ENCODE measurements at places on chromosomes 5 and 9.

- DNase-seq: no peak
Measured at GRCh38 chr5:119105971-119106370, 35.1 kb downstream of the DMXL1 start.

GRCh38 chr5:64789457-64789856 is 20.7 kb downstream of the CWC27 start:
- DNase-seq: no peak

GRCh38 chr5:84869675-84870074 is 485.0 kb upstream of the EDIL3 start:
- DNase-seq: no peak

DNA sequence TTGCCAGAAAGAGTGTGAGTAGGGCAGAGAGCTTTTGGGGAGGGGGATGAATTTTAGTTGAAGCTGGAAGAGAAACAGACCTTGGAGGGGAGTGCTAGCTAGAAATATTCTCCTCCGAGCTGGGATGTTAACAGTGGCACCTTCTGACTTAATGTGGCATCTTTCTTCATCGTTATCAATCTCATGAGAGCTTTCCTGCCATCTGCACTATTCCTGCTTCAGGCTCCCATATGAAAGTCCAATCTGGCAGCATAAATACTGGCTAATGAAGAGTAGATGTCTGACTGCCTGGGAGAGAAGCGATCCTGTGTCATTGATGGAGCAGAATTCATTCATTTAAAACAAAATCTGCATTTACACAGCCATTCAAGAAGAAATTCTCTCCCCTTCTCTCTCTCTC is 284.5 kb downstream of the TMEM38B start:
- DNase-seq: no peak

GRCh38 chr9:102049586-102050246 is 311.3 kb upstream of the GRIN3A start:
- no peak for DNase-seq

DNA sequence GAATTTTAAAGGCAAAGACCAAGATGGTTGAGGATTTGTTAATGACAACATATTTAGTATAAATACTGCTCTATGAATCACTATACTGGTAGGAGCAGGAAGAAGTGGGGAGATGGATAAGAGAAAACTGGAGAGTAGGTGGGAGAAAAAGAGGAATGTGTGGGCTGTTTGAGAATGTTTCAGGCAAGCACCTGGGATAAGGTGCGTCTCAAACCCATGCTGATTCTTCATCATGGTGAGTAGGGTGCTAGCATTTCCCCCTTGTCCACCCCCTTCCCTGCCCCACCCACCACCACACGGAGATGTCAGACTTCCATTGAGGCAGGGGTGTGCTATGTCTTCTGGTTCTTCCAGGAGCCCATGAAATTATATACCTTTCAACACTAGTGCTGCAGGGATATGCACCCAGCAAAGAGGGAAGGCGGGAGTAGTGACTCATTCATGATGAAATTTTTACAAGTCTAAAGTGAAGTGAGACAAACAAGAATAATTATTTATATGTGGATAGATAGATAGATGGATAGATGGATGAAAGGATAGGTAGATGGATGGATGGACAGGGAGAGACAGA is 54.3 kb downstream of the MTX3 start:
- no peak for DNase-seq

GRCh38 chr5:84028093-84028492 is 307.4 kb upstream of the HAPLN1 start:
- no peak for DNase-seq

DNA sequence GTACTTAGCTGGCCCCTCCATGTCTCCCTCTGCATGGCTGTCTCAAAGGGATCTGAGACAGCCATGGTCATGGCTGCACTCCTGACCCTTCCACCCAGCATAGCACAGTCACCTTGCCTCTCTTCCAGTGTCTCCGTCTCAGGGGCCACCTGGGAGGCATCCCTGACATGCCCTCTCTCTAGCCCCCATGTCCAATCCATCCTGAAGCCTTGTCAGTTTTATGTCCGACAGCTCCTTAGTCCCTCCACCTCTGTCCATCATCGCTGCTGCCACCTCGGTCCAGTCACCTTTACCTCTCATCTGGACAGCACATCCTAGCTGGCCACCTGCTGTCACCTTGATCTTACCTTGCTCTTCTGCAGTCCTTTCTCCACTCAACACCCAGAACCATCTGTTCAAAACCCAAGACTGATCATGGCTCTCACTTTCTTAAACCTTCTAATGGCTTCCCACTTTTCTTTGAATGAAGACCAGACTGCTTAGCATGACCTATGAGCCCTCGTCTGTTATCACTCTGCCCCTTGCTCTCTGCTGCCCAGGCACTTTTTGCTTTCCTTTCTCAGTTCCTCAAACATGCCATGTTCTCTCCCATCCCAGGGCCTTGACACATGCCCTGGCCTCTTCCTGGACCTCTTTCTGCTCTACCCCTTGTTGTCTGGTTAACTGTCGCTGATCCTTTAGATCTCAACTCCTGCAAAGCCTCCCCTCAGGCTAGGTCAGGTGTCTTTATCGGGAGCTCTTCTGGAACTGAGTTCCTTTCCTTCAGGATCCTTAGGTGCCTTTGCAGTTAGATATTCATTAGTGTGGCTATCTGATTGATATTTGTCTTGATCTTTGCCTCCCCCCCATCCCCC is 181.8 kb upstream of the PITX1 start:
- DNase-seq: no peak

DNA sequence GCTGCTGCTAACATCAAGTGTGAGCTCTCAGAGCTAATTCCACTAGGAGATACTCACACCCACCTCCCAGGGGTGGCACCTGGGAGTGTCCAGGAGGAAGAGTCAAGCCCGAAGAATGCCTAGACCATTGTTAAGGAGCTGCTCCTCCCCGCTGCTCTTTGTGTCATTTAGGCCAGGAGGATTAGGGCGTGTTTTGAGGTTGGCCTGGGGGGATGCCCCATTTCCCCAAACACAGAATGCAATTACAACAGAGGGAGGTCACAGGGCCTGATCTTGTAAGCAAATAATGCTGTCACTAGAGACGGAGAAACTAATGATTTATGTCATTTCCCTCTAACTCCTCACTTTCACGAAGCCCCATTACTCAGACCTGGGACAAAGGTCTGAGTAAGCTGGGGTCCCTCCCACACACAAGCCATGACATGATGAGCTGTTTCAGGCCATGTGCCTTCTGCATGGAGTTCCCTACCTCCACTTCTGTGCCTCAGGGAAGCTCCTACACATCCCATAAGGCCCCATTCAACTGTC is 312.5 kb downstream of the ACTL7B start:
- no peak for DNase-seq

DNA sequence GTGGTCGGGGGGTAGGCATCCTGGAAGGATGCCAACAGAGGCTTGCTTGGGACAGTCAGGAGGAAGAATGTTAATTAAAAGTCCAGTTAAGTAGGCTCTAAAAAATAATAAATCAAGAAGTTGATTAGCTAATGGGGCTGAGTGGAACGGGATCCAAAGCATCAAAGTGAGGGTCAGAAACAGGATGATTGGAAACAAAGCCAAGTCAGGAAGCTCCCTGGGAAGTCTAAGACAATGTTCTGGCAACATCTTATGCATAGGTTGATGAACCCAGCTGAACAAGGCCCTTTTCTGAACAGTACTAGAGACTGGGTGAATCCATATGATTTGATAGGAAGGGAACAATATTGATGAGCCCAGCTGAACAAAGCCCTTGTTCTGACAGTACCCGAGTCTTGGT is 50.2 kb upstream of the STARD4 start:
- DNase-seq: no peak

GRCh38 chr5:180367991-180368390 is 14.9 kb upstream of the GFPT2 start:
- no peak for DNase-seq

GRCh38 chr5:80988419-80988935 is 28.3 kb downstream of the RASGRF2 start:
- no peak for DNase-seq

DNA sequence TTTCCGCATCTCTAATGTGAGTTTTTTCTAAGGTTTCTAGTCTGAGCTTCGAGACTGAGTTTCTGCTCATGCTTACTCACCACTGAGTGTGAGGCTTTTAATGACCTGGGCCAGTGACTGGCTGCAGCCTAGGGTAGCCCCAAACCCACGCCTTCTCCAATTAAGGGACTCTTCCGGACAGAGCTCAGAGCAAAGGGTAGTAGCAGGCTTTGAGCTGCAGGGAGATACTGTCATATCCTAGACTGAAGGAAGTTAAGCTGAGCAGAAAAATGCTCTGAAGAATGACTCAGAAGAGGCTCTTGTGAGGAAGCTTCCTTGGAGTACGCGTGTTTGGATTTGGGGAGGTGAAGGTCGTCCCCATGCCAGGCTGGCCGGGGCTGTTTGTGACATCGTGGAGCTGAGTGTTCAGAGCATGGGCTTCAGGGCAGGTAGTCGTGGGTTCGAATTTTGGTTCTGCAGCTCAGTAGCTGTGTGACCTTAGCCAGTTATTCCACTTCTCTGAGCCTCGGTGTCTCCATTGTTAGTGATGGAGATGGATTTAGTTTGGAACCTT is 3.5 kb downstream of the USP20 start:
- DNase-seq: no peak

- DNase-seq: no peak
Measured at GRCh38 chr5:52657247-52657645, 130.5 kb upstream of the ITGA1 start.

- no peak for DNase-seq
Measured at GRCh38 chr9:3498691-3499090, 27.1 kb downstream of the RFX3 start.

DNA sequence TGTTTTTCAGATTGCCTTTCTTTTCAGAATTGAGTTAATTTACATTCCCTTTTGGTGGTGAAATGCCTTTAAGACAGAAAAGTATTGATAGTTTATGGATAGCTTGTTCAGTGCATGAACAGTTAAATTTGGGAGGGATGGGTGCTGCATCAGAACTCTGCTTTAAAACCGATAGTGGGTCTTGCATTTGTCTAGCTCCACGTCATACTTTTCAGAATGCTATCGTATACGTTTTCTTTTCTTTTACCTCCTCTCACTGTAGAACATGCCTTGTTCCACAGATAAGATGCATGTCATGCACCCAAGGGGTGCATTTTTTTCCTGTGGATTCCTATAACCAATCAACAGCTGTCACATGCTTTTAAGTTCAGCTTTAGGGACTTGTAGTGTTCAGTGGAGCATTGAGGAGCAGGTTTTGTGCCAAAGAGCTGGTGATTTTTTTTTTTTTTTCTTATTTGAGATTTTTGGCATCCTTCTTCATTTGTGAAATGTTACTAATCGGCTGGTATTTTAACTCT is 2.3 kb downstream of the SLC44A1 start:
- no peak for DNase-seq

GRCh38 chr5:36584009-36584875 is 22.2 kb upstream of the SLC1A3 start:
- DNase-seq: no peak

DNA sequence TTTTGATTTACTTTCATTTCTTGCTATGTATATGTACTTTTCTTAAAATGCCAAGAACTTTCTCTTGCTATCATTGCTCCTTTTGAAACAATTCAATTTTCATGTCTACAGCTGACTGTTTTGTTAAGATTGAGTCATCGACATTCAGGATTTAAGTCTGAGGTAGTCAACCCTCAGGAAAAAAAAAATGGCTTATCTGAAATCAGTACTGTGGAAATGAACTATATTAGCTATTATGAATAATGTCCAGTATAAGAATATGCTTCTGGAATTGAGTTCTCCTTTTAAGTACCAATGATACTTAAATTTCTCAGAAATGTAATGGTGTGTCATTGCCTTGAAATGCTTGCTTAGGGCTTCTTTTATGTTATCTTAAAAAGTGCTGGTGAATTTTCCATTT is 37.9 kb downstream of the TNFAIP8 start:
- no peak for DNase-seq

DNA sequence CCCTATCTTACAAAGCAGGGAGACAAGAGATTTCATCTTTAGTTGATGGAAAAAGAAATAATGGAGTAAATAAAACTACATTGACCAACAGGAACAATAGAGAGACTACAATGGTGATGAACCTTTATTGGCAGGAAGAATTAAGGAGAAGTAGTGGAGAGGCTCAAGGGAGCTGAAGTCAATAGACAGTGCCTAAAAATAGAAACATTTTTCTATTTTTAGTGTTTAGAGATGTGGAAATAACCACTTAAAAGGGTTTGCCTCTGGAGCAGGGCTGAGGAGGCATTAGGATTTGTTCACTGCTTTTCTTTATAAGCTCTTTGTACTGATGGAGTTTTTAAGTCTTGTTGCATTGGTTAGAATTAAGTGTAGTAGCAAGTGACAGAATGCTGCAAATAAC is 98.4 kb upstream of the ERCC6L2 start:
- no peak for DNase-seq

GRCh38 chr5:150131978-150132694 is 23.5 kb downstream of the PDGFRB start:
- DNase-seq: no peak

GRCh38 chr9:134146774-134147493 is 11.1 kb downstream of the WDR5 start:
- no peak for DNase-seq

- no peak for DNase-seq
Measured at GRCh38 chr9:98083061-98083501, 26.5 kb downstream of the NANS start.

- DNase-seq: no peak
Measured at GRCh38 chr9:107309271-107309670, 26.2 kb downstream of the RAD23B start.

GRCh38 chr9:135797507-135798262 is 95.7 kb downstream of the KCNT1 start:
- peak; percentile 25 for DNase-seq

DNA sequence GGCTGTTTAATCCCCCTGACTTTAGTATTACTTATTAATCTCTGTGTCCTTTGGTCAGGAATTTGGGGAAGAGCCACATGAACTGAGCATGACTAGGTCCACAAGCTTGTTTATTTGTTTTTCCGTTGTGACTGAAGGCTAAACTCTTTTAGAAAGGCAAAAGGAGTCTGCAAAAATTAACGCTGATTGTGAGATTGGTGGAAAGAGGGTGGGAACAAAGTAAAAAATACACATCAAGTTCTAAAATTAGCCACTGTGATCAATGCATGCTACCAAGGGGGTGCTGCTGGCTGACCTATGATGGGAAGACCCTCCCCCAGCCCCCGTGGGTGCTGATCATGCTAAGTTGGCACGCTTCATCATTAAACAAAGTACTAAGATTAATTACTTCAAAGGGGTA is 356.8 kb downstream of the ADGRV1 start:
- DNase-seq: no peak

DNA sequence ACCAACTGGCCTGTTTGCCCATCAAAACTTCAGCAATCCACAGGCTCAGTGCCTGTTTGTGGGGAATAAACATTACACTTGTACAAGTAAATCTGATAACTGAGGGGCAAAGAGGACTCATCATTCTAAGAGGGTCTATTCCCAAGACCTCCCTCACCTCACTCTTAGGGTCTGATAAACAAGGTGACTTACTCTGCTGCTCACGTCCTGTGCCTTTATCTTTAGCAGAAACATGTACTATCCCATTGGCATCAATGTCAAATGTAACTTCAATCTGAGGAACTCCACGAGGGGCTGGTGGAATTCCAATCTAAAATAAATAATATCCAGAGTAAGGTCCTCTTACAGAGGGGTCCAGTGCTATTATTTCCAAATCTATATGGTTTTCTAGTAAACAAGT is 14.6 kb upstream of the ETF1 start:
- no peak for DNase-seq

GRCh38 chr5:168613996-168614395 is 34.8 kb upstream of the PANK3 start:
- no peak for DNase-seq
